ENCODE measurements at places on chromosomes 1 and 21. TPM values are rescaled to one million over a fixed set of nuclear protein-coding genes. Genes with fewer than 3 reads are reported as not detected.

Gene KMO
- not detected for polyA plus RNA-seq

- no peak for DNase-seq
Observed at GRCh38 chr21:37829447-37829846, 86.8 kb downstream of the KCNJ6 start.

Gene PCSK9
- not detected for polyA plus RNA-seq

Gene CC2D1B
- polyA plus RNA-seq, result 22.1 TPM

Gene DR1
- polyA plus RNA-seq, result 30.5 TPM

DNA sequence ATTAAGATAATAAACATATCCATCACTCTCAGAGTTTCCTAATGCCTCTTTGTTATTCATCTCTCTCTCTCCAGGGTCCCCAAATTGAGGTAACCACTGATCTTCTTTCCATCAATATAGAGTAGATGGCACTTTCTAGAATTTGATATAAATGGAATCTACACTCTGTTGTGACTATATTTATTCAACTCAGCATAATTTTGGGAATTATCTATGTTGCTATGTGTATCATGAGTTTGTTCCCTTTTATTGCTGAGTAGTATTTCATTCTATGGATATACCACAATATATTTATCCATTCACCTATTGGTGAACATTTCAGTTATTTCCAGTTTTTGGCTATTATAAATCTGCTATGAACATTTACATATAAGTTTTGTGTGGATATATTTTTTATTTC lies 230.7 kb downstream of the HLX start:
- no peak for DNase-seq

DNA sequence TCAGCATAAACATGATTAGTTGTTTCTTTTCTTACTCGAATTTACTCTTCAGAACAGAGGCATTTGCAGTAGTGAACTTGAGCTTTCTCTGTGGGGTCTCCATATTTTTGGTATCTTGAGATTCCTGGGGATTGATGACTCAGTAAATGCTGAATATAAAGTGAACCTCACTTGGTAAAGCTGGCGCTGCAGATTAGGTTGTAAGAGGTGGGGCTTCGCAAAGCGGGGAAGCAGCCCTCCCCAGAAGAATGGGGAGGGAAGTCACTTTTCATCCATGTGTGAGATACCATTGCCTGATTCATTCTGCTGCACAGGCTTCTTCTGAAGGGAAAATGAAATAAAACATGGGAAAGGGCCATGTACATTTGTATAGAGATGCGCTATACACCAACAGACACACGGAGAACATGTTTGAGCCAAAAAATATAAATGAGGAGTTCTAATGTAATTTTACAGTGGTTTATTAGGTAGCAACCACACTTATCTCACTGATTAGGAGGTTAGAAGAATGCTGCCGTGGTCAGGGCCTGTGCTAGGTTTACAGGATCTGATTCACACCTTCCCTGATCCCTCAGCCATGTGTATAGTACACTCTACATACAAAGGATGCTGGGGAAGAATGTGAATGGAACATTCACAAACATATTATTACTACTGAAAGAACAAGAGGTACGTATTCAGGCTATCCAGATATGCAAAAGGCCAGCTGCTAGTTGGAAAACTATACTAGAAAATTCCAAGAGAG lies 63.5 kb downstream of the DNTTIP2 start:
- DNase-seq, result no peak

Gene DSCAM
- 2.3 TPM for polyA plus RNA-seq

GRCh38 chr1:173867141-173867752 lies 542 bp downstream of the GAS5 start:
- no peak for DNase-seq

Gene KCNH1
- 5.2 TPM for polyA plus RNA-seq

Gene CACHD1
- polyA plus RNA-seq, result 6.4 TPM

Gene VPS26C
- polyA plus RNA-seq, result 26.1 TPM

Gene RPE65
- 0.15 TPM for polyA plus RNA-seq

Gene ZBTB40
- polyA plus RNA-seq, result 13.5 TPM

- DNase-seq, result no peak
Observed at GRCh38 chr1:156471496-156472490, 28.8 kb downstream of the MEF2D start.

Gene UCK2
- 29.2 TPM for polyA plus RNA-seq

Gene BSND
- 0.08 TPM for polyA plus RNA-seq

DNA sequence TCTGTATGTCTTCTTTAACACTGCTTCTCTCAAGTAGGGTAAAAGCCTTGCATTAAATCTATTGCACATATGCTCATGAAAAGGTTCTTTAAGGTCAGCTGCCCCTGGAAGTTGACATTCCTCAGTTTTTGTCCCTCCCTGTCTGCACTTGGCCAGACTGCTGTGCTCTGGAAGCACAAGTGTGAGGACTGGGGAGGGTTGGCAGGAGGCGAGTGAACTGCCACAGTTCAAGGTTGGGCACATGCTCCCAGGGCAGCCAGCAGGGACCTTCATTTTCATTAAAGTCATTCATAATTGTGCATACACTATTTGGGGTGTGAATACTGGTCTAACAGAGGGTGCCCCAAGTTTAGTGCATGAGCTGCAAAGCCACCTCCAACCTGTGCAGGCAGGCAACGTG lies 10.9 kb upstream of the THEM5 start:
- DNase-seq, result no peak

GRCh38 chr1:37755290-37755689 lies 9.6 kb downstream of the EPHA10 start:
- no peak for DNase-seq

- DNase-seq, result no peak
Observed at GRCh38 chr1:101264697-101265096, 27.9 kb downstream of the S1PR1 start.

Gene KAZN
- polyA plus RNA-seq, result 19.0 TPM

- no peak for DNase-seq
Observed at GRCh38 chr21:16059981-16060380, 330.2 kb downstream of the USP25 start.

Gene SEMA6C
- 54.0 TPM for polyA plus RNA-seq

Gene CELA3A
- not detected for polyA plus RNA-seq

DNA sequence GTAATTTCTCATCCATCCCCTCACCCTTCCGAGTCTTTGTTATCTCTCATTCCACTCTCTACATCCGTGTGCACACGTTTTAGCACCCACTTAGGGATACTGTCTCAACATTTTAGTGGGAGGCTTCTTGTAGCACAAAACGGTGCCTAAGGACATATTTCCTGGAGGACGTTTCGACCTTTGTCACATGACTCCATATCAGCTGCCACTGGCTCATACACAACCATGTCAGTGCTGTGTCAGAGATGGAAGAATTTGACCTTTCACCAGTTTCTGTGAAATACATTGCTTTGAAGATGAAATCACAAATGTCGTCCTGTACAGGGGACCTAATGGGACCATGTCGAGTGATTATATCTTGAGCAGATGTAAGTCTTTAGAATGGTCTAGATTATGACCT lies 15.6 kb downstream of the B3GALT5 start:
- DNase-seq, result no peak

Gene TNFSF4
- 0.73 TPM for polyA plus RNA-seq

DNA sequence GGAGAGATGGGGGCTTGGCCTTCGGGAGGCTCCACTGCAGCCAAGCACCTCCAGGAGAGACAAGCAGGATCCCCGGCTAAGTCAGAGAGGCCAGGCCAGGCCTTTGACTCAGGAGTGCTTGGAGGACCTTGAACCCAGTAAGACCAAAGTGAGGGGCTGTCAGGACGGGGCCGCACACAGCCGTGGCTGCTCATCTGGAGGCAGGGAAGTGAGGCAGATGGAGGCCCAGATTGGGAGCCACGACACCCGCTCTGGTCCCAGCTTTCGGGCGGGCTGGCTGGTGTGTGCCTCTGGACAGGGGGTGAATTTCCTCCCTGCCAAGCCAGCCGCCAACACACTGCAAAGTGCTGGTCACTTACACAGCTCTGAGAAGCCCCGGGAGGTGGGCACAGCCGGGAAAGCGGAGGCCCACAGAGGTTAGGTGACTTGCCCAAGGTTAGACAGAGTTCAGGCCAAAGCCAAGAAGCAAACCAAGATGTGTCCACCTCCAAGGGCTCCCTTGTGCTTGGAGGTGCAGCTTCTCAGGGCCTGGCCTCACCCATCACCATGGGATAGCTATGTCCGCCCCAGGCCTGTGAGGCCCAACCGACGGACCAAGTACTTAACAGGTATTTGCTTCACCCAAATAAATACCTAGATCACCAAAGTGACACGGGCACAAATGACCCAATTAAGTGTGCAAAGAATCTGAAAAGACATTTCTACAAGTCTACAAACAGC lies 58.3 kb downstream of the CHD5 start:
- no peak for DNase-seq

GRCh38 chr1:180237869-180238476 lies 7.9 kb downstream of the LHX4 start:
- DNase-seq, result peak; percentile 52

DNA sequence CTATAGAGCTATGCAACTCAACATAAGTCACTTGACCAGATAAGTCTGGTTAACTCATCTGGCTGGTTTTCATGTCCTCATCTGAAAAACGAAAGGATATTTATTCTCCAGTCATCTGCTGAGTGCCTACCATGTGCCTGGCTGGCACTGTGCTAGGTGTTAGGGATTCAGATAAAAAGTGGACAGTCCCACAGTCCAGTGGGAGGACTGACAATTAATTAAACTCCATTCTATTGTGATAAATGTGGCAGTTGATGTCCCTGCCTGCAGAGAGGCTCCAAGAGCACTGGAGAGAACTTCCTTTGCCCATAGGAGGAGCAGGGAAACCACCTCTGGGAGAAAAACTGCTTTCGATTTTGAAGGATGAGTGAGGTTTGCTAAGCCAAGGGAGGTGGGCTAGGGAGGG lies 5.4 kb downstream of the NUAK2 start:
- DNase-seq, result no peak

Gene DFFB
- polyA plus RNA-seq, result 3.9 TPM

Gene NAXE
- 133 TPM for polyA plus RNA-seq

DNA sequence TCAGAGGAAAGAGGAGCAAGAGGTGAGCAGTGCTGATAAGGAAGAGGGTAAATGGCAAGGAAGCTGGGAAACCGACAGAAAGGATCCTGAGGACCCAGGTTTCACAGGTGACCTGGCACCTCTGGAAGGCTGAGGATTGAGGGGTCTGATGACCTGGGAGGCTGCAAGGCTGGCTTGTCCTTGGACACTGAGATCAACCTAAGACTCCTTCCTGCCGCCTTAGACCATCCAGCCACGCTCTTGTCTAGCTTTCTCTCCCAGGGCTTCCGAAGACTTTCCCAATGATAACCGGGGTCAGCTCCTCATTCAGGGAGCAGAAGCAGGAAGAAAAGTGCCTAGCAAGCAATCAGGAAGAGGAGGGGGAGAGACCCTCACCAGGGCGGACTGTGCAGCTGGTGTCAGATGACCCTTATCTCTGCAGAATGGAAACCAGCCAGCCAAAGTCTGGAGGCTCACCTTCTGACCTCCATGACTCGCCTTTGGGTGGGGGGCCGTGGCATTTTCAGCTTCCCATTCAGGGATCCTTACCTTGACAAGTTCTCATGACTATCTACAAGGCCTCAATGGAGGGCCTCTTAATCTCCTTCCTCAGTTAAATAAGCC lies 77.7 kb downstream of the CAPZB start:
- no peak for DNase-seq

GRCh38 chr1:115839679-115840237 lies 1.2 kb downstream of the NHLH2 start:
- peak; percentile 74 for DNase-seq

- DNase-seq, result no peak
Observed at GRCh38 chr1:162302306-162303003, 74.2 kb downstream of the SPATA46 start.

- DNase-seq, result no peak
Observed at GRCh38 chr1:209797978-209798639, 7.8 kb downstream of the IRF6 start.

DNA sequence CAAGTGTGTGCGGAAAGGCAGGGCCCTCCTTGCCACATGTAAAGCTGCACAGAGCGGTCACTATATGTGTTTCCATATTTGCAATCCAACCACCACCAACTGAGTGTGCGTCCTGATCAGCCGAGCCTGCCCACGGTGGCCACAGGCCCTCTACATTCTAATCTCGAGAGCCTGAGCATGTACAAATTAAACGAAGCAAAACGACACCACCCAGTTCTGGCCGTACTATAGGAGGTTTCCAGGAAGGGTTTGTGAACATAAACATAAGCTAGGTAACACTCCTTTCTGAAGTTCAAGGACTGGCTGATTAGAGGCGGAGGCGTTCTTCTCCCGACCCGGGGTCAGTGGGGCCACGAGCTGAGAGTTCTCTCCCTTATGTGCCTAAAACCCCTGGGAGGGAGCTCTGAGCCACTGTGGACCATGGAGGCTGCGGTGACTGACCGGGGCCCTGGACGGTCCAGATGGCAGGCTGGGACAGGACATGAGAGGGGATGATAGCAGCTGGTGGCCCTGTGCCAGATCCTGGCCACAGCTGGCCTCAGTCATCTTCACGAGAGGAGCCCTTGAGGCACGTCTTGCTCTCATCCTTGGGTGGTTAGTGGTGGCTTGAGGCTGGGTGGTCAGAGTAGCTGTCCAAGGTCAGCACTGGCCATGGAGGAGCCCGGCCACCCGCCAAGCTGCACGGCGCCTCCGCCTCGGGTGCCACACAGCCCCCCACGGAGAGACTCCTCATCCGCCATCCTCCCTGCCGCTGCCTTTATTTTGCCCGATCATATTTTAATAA lies 39.1 kb upstream of the TRAPPC10 start:
- no peak for DNase-seq

- DNase-seq, result peak; percentile 50
Observed at GRCh38 chr1:236063919-236064673, 794 bp downstream of the NID1 start.

Gene LGR6
- 0.66 TPM for polyA plus RNA-seq

GRCh38 chr1:52913014-52913413 lies 8.5 kb downstream of the ECHDC2 start:
- DNase-seq, result no peak

DNA sequence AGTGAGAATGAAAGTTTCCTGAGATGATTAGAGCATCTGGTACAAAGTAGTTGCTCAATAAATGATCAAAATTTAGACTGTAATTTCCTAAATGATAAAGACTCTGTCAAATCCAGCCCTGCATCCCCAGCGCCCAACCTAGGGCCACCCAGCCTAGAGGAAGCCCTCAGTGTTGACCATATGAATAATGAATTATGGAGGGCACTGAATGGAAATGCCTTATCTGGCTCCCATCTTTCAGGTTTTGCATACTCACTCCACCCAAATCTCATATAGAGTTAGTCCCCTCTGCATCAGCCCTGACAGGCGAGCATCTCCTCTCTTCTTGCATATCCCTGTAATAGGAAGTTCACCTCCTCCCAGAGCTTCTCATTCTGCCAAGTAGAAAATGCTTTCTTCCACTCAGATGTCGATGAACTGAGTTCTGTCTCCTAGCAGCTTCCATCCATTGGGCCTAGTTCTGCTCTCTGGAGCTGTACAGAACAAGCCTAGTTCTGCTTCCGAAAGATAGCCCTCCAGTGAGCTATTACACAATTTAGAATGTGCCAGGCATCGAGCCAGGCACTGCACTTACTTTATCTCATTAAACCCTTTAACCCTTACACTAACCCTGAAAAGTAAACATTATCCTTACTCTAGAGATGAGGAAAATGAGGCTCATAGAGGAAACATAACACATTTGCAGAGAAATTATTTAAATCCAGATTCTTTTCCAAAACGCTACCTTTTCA lies 20.9 kb downstream of the COA7 start:
- DNase-seq, result no peak

- DNase-seq, result no peak
Observed at GRCh38 chr1:33167650-33168447, 14.0 kb downstream of the TRIM62 start.
